Endothelial cell of umbilical vein (primary cell): ENCODE measurements at places on chromosomes 16 and 17.

GRCh38 chr17:69577098-69577497 lies 162.6 kb downstream of the MAP2K6 start:
- no peak for DNase-seq

- no peak for DNase-seq
These were observed 3.9 kb upstream of the LUC7L3 start for GRCh38 chr17:50715471-50715870.

DNA sequence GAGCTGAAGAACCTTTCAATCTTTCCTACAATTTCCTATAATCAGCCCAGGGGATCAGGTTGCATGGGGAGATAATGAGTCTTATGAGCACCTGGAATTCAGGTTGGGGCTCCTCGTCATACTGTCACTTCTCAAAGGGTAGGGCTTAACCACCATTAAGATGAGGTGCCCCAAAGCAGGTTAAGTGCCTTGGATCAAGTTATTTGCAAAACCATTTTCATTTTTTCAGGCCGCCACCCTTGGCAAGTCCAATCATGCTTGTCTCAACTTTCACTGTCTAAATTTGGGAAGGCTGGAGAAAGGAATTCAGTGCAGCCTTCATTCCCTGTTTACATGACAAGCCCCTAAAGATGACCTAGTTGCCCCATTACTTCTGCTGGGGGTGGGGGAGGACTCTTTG lies 44.9 kb upstream of the TANGO6 start:
- DNase-seq: no peak

GRCh38 chr17:76905036-76905435 lies 36.8 kb downstream of the MGAT5B start:
- DNase-seq: no peak

- DNase-seq: no peak
These were observed 322.8 kb downstream of the XYLT1 start for GRCh38 chr16:17147942-17148341.

DNA sequence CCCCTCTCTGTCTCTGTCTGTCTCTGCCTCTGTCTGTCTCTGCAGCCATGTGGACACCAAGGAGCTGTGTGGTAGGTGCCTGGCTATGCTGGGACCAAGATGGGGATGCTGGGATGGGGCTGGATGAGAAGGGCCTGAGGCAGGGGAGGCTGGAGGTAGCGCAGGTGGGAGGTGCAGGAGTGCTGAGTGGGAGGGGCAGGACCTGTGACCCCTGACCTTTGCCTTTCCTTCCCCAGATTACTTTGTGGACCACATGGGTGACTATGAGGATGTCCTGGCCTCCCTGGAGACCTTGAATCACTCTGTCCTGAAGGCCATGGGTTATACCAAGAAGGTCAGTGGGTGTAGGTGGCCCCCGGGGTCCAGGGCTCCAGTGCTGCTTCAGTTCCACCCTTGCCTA lies 12.8 kb downstream of the NECAB2 start:
- DNase-seq: no peak

GRCh38 chr17:74790161-74791058 lies 14.3 kb upstream of the NAT9 start:
- no peak for DNase-seq

GRCh38 chr17:34206569-34206968 lies 48.5 kb upstream of the CCL2 start:
- no peak for DNase-seq

GRCh38 chr17:15954222-15954621 lies 9.3 kb downstream of the ADORA2B start:
- DNase-seq: peak; percentile 89

DNA sequence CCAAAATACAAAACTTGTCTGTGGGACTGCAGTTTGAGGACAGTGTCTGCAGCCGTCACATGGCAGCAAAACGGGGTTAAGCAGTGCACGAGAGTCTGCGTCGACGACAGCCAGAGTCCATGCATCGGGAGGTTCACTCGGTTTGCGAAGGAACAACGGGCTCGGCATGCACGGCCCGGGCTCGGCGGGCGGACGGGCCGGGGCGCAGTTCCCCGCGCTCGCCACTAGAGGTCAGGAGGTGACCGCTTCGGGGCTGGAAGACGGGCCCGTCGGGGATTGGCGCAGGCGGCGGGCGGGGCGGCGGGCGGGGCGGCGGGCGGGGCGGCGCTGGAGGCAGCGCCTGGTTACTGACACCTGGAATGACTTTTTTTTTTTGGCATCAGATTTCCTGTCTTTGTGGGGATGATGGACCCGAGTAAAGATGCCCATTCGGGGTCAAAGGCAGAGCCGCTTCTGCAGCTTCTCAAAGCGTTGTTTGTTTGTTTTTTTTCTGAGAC lies 6.5 kb downstream of the SCGB1C2 start:
- DNase-seq: peak; percentile 73

DNA sequence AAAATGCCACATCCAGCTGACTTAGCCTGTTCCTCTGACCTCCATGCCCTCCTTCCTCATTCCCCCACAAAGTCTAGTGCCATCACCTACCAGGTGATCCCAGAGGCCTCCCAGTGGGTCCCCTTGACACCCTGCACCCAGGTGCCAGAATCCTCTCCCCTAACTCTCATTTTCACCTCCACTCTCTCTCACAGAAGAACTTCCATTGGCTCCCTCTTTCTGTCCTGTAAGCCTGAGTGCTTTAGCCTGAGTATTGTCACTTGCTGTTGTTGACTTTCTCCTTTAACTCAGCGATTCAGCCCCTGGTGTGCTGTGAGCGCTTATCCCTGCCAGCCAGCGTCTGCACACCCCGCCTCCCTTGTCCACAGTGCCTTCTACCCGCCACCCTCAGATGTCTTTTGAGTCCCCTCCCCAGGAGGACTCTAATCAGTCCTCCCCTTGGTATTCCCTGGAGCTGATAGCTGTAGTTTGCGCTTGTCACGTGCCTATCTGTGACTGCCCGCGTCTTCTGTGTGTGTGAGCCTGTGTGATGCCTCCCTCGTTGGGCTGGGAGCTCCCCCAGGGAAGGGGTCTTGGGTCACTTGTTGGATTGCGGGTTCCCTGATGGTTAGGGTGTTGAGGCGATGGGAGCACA lies 31.9 kb downstream of the ARHGAP23 start:
- DNase-seq: no peak

DNA sequence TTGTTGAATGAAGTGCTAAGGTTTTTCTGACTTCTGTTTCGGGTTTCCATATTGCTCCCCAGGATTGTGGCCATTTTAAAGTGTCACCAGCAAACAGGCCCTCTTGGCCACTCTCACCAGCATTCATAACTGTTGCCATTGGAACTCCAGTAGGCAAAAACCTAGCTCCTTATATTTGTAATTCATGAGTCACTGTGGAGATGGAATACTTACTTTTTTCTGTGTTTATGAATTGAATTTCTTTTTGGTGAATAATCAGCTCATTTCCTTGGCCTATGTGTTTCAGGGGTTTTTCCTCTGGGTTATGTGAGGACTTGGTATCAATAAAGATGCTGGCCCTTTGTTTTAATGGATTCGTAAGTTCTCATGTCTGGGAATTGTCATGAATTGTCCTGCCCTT lies 255.1 kb downstream of the SNX29 start:
- DNase-seq: peak; percentile 9

DNA sequence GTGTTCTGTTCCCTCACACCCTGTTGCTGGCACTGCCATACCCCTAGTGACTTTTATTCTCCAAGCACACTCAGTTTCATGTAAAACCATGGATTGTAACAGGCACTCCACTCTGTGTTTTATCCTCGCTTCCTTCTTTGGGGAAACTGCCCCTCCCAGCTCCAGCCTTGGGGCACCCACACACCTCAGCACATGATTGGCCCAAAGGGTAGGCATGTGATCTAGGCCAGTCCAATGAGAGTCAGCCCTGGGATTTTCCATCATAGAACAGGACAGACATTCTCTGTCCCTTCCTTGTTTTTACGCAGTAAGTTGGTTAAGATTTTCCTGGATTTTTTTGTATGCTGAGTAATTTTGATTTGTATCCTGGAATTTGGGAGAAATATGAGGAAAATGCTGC lies 115.4 kb downstream of the C16orf95 start:
- no peak for DNase-seq

- no peak for DNase-seq
These were observed 35.1 kb upstream of the CREBBP start for GRCh38 chr16:3915426-3916260.

DNA sequence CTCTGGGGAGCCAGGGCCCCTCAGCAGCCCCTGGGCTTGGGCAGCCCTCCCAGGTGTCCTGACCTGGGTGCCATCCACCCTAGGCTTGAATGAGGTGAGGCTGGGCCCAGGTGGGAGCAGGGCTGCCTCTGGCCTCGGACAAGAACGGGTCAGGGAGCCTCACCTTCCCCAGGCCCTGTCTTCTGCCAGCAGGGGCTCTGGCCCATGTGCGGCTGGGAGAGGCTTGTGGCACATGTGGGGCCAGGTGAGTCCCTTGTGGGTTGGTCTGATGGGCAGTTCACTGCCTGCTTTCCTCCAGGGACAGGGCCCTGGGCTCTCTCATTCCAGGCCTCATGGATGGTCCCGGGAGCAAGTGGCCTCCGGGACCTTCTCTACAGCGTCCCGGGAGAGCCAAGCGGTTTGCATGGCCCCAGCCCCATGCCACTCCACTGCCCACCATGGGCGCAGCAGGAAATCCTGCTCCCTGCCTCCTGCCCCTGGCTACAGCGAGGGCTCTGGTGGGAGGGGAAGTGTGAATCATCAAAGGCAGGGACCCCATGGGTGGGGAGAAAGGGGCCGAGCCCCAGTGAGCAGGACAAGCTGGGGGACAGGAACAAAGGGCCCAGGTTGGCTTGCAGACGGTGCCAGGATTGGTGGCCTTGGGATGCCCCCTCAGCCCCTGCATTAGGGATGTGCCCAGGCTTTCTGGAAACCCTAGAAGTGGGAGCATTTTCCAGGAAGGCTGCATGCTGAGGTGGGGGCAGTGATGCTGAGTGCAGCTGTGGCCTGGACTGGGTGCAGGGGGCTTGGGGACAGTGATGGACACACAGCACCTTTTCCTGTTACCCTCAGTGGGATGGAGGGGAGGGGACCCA lies 12.2 kb downstream of the VASN start:
- peak; percentile 37 for DNase-seq

- no peak for DNase-seq
These were observed 61.0 kb upstream of the LGALS9 start for GRCh38 chr17:27569884-27570577.

DNA sequence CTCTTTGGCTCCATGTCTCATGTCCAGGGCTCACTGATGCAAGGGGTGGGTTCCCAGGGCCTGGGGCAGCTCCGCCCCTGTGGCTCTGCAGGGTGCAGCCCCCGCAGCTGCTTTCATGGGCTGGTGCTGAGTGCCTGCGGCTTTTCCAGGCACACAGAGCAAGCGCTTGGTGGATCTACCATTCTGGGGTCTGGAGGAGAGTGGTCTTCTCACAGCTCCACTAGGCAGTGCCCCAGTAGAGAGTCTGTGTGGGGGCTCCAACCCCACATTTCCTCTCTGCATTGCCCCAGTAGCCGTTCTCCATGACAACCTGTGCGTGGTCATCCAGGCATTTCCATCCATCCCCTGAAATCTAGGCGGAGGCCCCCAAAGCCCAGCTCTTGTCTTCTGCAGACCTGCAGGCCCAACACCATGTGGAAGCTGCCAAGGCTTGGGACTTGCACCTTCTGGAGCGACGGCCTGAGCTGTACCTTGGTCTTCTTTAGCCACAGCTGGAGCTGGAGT lies 5.2 kb downstream of the IL32 start:
- DNase-seq: no peak

DNA sequence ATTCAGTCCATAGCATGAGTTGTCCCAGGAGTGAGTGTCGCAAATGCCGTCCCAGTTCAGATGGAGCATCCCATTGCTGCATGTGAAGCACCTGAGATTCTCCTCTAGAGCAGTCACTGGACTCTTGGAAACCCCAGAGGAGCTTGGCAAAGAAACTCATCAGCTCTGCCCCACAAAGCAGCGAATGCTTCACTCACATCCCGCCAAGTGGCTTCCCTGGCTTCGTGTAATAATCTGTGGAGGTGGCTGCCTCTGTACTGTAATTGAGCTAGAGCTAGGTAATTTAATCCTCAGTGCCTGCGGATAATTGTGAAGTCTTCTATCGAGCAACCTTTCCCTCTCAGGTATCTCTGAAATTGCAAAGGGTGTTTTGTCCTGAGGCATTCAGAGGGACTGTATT lies 107.1 kb downstream of the SNX29 start:
- DNase-seq: no peak

- no peak for DNase-seq
These were observed 270.1 kb downstream of the PHKB start for GRCh38 chr16:47731252-47731651.

DNA sequence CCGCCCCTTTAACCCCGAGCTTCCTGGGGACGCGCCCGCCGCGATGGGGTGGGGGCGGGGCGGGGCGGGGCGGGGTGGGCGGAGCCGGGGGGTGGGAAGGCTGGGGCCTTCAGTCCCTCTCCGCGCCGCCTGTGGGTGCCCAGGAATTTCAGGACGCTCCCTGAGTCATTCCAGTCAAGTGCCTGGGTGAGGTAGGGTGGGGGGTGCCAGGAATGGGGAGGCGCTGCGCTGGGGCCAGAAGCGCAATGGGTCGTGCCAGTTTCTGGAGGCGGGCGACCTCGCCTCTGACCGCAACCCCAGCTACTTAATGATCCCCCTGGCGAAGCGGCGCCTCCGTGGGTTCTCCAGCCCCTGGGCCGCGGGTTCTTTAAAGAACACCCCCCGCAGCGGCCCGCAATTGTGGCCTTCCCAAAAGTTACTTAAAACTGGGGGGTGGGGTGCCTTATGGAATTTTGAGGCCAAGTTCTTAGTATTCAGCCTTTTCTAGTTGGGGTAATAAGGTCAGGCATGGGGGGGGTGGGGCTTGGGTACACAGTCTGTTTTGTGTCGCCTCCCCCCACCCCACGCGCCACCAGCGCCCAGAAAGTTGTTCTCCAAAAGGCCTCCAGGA lies 826 bp upstream of the GSE1 start:
- DNase-seq: no peak

GRCh38 chr17:73434154-73434553 lies 122.4 kb upstream of the CDC42EP4 start:
- no peak for DNase-seq

DNA sequence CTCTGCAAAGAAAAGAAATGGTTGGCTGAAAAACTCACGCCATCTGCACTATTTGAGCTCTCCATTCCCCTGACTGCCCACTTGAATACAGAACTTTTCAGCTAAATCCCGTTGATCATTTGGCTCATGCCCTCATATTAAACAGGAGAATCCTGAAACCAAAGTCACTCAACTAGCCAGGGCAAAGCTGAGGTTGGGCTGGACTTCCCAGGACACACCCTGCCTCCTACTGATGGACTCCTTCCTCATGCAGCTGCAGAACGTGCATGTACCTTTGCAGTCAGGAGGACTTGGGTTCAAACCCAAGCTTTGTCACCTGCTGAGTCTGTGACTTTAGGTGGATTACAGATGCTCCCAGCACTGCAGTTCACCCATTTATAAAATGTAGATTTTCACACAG lies 7.7 kb downstream of the ASIC2 start:
- no peak for DNase-seq
